ELF-1 (cell line): ENCODE measurements at places on chromosomes 7 and 10.

- no peak for DNase-seq
Measured at GRCh38 chr7:71746006-71746405, 614.1 kb downstream of the GALNT17 start.

GRCh38 chr7:117858712-117859111 is 14.5 kb downstream of the CTTNBP2 start:
- no peak for DNase-seq

- DNase-seq = peak; percentile 23
Measured at GRCh38 chr10:88731296-88731695, 25.2 kb downstream of the LIPK start.

DNA sequence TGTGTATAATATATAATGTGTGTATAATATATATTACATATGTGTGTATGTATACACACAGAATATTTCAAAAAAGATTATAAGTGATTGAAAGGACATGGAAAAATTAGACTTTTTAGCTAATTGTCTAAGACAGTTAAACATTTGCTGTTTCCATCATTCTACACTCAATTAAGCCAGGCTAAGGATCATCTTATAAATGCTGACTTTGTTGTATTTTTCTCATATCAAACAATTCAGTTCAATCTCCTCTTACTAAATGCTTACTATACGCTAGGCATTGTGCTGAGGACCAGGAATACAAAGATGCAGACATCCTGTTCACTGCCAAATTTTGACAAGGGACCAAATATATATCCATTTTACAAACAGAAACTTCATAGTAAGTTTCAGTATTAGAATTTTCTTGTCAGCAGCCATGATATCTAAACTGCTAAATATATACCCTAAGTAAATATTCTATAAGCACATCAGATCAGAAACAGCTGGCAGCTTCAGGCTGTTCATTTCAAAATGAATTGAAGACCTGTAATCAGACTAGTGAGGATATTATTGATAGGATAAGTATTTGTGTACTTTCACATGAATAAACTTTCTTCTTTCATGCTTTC is 10.3 kb upstream of the LRRN3 start:
- no peak for DNase-seq

GRCh38 chr7:101632641-101633040 is 3.5 kb upstream of the MYL10 start:
- DNase-seq = no peak

DNA sequence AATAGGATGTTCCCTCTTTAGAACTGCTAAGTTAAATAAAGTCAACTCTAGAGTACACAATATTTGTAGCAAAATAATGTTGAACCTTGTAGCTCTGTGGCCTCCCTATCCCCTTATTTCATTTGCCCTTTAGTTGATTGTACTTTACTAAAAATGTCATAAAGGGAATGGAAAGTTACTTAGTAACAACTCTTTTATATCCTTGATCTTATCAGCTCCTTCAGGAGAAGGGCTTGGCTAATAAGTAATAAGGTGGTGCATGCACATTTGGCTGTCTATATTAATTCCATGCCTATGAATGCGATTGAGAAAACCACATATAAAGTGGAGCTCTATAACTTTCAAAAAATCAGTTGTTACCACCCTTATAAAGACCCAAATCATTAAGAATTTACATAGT is 41.5 kb upstream of the GATA3 start:
- DNase-seq = no peak

GRCh38 chr7:140581411-140581810 is 59.2 kb downstream of the DENND2A start:
- DNase-seq = no peak

- peak; percentile 55 for DNase-seq
Measured at GRCh38 chr7:52586704-52587103, 448.7 kb upstream of the POM121L12 start.

DNA sequence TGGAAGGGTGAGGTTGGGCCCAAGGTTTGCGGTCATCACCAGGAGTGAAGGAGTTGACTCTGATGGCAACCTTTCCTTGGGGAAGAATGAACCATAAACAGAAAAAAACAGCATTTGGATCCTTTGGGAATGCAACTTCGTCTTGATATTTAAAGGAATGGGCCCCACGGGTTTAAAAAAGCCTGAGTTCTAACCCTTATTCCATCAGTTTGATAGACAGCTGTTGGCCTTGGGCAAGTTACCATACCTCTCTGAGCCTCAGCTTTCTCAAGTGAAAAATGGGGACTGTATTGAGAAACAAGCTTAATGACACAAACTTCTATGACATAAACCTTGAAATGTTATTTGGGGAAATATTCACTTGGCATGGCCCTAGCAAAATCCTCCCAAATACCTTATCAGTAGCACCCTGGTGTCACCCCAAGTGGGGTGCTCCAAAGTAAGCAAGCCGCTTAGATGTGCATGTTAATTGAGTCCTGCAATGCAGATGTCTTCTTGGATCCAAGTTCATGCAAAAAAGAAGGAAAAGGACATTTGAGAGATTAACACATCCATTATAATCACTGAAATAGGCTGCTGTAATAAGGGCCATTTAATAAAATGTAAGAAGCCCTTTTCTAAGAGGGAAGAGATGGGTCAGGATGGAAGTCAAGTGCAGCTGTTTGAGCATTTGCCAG is 13.8 kb downstream of the MXI1 start:
- DNase-seq = no peak
